ENCODE measurements at places on chromosomes 5 and 9.

DNA sequence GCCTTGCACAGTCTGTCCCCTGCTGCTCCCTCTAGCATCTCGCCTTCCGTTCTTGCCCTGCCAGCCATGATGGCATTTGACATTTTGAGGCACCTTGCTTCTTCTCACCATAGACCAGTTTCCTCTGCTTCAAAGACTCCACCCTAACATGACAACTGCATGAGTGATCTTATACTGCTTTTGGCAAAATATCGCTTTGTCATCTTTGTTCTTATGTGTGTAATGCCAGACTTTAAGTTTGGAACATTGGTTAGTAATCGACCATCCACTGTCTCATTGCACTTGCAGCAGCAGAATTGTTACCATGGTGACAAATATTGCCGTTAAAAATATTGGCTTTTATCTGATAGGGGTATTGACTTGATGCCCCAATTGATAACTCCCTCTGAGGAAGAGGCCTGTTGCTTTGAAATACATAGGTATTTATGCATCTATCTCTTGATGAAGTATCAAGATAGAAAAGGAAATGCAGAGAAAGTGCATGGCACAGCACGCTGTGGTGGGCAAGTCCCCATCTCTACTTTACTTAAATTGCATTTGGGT lies 6.8 kb downstream of the GARIN3 start:
- DNase-seq, result no peak

- DNase-seq, result no peak
These were observed 8.8 kb upstream of the NEK6 start for GRCh38 chr9:124248960-124249359.

DNA sequence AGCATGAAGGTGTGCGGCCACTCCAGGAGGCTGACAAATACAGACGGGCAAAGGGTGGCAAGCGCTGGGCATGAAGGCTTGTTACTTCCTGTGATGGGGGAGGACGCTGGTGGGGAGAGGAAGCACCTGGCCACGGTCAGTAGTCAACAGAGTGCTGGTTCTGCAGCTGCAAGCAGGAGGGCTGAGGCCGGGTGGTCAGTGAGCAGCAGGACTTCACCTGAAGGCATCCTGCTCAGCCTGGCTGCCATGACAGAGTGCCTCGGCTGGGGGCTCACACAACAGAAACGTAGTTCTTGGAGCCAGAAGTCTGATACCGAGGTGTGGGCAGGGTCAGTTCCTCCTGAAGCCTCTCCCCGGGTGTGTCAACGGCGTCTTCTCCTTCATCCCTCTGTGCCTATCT lies 118.6 kb upstream of the IRX4 start:
- no peak for DNase-seq

- DNase-seq, result peak; percentile 47
These were observed 378 bp downstream of the DROSHA start for GRCh38 chr5:31531543-31531887.

DNA sequence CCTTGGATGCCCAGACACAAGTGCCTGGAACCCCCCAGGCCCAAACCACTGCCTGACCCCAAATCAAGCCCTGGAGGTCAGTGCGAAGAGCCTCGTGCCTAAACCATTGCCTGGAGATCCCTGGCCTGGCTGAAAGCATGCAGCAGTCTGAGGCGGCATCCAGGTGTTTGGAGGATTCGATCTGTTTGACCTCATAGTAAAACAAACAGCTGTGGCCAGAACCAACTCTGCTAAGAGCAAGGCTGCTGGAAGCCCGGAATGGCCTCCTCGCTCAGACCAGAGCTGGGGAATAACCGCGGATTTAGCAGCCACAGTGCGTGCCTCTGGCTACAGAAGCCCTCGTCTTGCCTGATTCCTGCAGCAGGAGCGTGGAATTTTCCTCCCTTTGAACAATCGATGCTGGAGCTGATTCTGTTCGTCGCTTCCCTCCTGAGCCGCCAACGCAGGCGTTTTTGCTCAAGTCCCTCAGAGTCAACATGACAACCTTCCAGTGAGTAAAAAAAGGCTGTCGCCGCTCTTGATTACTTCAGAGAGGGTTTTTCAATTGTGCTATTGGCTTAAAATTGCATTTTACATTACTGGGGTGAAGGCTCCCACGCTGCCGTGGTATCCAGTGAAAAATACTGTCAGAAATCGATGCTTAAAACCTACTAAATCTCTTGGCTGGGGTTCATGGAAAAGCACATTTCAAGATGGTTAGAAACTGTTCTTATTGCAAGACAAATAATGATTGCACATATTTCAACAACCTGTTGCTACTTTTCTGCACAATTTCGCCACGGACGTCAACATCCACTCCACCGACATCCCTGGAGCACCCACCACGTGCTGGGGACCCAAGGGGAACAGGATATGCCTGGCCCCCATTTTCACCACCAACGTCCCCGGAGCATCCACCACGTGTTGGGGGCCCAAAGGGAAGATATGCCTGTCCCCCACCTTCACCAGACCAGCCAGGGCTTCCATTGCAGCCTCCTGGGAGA lies 190.0 kb downstream of the OLFM1 start:
- no peak for DNase-seq

GRCh38 chr5:32405507-32405906 lies 39.0 kb downstream of the ZFR start:
- no peak for DNase-seq

DNA sequence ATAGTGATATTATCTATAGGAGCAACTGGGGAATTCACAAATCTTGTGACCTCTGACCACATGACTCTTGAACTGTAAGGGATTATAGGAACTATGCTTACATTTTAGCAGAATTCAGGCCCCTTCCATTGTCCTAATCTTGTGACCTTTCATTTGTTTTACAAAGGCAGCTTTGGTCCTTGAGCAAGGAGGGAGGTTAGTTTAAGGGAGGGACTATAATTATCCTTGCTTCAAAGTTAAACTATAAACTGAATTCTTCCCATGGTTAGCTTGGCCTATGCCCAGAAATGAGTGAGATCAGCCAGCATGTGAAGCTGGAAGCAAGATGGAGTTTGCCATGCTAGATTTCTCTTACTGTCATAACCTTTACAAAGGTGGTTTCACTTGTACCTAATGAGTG lies 51.2 kb downstream of the TARS1 start:
- DNase-seq, result peak; percentile 40

DNA sequence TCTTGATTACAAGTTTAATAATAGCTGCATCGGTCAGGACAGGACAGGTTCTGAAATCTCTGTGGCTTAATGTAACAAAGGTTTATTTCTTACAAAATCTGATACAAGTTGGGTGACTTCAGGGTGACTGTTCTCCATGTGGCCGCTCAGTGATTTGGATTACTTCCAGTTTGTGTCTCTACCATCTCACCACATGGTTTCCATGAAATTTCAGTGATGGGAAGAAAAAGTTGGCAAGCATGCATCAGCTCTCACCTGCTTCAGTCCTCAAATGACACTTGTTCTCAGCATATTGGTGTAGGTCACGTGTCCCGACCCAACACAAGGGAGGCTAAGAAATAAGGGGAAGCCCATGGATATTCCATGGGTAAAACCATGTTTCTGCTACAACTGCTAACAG lies 7.8 kb upstream of the TMEM268 start:
- DNase-seq, result no peak

DNA sequence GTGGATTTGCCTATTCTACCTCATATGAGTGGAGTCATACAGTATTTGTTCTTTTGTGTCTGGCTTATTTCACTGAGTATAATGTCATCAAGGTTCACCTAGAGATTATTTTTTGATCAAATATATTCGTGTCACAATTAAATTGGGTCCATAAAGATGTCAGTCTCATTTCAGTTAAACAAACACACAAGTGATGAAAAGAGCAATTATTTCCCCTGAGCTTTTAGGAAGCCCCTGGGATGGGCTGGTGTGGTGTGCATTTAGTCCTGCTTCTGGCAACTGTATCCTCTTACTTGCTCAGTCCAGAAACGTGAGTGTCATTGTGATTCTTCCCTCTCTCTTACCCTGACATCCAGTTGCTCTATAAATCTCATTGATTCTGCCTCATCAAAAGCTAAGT lies 52.8 kb upstream of the CARTPT start:
- DNase-seq, result no peak

DNA sequence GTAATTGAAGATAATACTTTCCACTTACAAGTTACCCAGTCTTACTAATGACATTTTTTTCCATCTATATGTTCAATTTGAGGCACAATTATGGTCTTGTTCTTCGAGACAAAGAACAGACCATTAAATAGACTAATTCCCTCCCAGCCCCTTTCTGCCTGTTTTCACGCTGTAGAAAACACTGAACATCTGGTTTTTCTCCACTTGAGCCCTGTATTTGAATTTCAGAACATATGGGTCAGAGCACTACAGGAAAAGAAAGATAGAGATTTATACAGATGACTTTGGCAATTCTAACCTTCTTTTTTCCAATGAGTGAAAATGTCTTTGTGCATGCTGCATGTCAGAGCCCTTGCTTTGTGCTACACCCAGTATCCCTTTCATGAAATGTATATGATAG lies 506.9 kb downstream of the LRRC70 start:
- DNase-seq, result no peak

GRCh38 chr5:78496373-78496772 lies 136.0 kb downstream of the SCAMP1 start:
- DNase-seq, result no peak

DNA sequence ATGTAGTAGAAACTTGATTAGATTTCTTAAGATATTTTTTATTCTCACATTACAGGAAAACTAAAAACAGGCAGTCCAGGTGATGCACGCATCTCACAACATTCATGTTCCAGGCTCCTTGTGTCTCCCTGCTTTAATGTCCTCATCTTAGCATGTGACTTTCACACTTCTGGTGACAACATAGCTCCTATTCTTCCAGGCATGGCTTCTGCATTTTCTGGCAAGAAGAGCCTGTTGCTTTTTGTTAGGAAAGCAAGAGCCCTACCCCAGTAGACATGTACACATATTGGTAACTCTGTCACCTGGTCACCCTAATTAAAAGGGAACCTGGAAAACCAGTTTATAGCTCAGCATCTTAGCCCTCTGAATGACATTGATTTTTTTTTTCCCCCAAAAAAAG lies 92.5 kb downstream of the PPIC start:
- DNase-seq, result no peak

DNA sequence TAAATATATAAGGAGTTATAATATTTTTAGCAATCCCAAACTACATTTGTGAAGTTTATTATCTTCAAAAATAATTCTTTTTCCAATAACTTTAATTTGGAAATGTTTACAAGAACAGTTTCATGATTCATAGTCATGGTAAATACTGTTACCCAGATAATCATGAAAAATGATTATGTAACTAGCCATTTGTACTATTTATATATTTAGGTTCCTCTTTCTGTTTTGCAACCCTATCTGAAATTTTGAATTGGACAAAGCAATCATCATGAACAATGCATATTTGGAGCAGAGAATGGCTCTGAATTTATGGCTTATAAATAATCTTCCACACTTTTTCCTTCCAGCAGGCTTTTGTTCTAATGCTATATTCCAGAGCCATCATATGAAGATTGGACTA lies 499.7 kb downstream of the SLCO4C1 start:
- no peak for DNase-seq

DNA sequence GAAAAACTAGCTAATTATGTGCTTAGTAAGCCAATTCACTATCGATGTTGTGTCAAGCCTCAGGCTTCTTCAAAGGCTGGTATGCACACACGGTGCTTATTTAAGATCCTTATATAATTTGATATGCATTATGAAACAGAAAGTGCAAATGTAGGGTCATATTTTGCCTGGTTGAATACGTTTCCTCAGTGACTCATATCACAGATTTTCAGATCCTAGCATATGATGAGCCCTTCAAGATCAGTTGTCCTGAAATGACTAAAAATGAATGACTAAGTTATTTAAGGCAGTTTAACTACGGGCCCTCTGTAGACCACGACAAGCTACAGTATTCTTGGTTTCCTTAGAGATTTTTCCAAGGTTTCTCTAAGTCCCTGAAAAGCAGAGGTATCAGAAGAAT lies 778.3 kb downstream of the PRELID2 start:
- peak; percentile 2 for DNase-seq

DNA sequence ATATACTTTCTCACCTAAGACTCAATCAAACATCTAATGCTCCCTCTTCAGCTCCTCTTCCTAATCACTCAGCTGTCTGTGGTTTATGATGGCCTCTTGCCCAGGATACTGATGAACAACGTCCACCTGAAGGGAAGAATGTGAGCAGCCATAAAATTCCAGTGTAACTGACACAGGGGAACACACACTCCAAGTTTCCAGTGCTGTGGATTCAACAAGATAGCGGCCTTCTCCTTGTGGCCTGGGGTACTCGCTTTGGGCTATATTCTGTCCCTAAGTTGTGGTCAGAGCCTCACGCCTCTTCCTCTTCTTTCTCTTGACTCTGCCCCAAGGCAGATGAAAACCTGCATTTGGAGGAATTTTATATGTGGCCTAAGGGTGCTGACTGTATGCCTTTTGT lies 11.7 kb downstream of the B4GALT1 start:
- no peak for DNase-seq

DNA sequence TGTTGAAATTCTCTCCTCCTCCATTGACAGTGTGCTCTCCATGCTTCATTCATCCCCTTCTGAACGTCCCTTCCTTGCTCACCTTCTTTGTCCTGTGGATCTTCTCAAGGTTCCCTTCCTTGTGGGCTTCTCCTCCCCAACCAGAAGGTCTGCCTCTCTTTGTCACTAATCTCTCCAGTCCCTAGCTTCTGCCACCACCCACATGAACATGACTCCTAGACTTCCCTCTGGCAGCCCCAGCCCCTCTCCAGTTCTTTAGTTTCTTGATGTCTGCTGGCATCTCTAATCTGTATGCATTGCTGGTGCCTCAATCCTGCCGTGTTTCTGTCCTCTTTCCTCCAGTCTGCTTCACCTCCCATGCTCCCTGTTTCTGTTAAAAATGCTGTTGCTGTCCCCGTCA lies 79.3 kb downstream of the ARHGAP26 start:
- no peak for DNase-seq

GRCh38 chr9:36873247-36873875 lies 160.7 kb downstream of the PAX5 start:
- DNase-seq, result peak; percentile 82

GRCh38 chr9:127066060-127066850 lies 56.2 kb downstream of the ANGPTL2 start:
- no peak for DNase-seq

DNA sequence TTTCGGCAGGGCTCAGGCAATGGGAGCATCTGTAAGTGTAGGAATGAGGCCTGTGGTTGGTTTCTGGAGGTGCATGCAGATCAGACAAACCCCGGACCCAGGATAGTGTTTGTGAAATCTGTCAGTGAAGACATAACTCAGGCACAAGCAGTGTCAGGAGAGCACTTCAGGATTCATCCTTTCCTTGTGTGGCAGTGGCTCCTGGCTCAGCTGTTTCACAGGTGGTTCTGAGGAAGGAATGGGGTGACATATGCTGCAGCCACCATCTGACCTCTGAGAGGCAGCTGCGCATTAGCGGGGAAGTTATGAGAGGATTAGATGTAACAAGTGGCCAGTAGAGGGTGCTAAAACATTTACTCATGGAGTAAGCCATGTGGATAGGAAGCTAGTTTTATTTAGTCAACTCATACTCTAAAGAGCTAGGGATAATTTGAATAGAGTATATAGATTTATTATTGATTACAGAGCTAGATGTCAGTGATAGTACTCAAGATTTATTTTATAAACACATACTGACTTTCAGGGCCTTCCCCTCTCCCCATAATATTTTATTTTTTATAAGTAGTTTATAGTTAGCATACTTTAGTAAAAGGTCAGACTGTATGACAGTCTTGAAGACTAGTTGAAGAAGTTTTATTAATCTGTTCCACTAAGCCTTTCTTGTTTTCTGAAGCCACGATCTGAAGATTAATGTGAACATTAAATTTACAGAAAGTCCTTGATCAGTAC lies 28.4 kb downstream of the NNT start:
- DNase-seq, result peak; percentile 55
